ENCODE measurements at places on chromosomes 5 and 9.

- no peak for DNase-seq
These were observed 101.0 kb downstream of the FGF1 start for GRCh38 chr5:142584891-142585290.

- DNase-seq: no peak
These were observed 1.0 kb upstream of the RABL6 start for GRCh38 chr9:136806631-136807201.

GRCh38 chr5:52705720-52706119, 82.0 kb upstream of the ITGA1 start:
- DNase-seq: no peak

DNA sequence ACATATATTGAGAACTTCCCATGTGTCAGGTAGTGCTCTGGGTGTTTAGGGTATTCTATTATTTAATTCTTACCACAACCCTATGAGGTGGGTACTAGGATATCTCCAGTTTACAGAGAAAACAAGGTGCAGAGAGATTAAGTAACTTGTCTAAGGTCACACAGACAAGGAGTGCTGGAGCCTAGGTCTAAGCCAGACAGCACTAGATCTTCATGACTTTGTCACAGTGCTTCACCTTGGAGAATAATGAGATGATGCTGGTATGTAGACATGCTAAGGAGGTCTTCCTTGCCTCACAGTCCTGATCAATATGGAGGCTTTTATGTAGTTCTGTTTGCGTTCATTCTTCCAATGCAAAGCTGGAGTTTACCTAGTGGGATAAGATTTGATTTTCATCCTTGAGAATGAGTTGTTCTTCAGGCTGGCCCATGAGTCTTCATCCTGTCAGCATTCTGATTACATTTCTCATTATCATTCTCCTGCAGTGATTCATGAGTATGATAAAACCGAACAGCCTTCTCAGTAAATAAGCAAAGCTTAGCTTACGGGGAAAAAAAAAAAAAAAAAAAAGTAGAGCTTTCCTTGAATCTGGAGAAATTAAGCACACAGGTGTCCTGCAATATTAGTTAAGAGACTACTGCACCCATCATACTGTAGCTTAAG, 176.3 kb downstream of the C9orf152 start:
- no peak for DNase-seq

DNA sequence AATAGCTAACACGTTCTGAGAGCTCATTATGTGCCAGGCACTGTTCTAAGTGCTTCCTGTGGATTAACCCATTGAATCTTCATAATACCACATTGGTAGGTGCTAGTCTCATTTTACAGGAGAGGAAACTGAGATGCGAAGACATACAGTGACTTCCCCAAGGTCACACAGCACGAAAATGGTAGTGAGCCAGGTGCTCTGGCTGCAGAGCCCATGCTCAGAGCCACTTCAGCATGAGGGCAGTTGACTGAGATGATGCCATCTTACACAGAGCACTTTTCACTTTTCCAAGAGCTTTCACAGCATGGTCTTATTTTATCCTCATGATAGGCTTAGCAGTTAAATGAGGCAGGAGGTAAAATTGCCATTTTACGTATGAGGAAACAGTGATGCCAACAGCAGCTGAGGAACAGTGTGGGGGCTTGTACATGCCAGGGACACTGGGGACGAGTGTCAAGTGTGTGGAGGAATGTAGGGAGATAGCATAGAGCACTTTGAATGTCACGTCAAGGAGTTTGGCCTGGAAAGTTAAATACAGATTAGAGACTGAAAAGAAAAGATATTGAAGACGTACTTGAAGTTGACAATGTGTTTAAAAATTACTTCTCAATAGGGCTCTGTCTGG, 180.0 kb downstream of the KIF4B start:
- DNase-seq: no peak

GRCh38 chr5:142012186-142012785, 541 bp downstream of the GNPDA1 start:
- DNase-seq: peak; percentile 20

- no peak for DNase-seq
These were observed 103.2 kb downstream of the LHFPL2 start for GRCh38 chr5:78545406-78545805.

- DNase-seq: no peak
These were observed 220.8 kb upstream of the RFX3 start for GRCh38 chr9:3746296-3747275.

GRCh38 chr9:135565141-135565628, 3.6 kb downstream of the PAEP start:
- DNase-seq: no peak

DNA sequence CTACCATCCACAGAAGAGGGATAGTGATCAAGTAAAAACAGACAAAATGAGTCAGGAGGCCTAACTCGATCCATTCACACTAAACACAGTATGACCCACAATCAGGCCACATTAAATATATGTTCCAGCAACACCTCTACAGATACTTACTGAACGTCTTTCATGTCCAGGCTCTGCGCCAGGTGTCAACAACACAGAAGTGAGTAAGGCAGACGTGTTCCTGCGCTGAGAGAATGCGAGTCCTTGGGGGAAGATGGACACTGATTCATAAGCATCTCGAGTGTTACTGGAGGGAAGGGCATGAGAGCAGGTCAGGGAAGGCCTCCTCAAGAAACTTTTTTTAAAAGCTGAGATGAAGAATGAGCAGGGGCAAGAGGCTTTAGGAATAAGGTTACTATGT, 164.3 kb upstream of the CLINT1 start:
- no peak for DNase-seq

GRCh38 chr5:135126688-135127438, 92.8 kb upstream of the PITX1 start:
- peak; percentile 62 for DNase-seq

GRCh38 chr5:92337772-92338234, 954.7 kb upstream of the ARRDC3 start:
- peak; percentile 4 for DNase-seq

GRCh38 chr5:179475208-179475751, 75.1 kb upstream of the RUFY1 start:
- DNase-seq: peak; percentile 78

DNA sequence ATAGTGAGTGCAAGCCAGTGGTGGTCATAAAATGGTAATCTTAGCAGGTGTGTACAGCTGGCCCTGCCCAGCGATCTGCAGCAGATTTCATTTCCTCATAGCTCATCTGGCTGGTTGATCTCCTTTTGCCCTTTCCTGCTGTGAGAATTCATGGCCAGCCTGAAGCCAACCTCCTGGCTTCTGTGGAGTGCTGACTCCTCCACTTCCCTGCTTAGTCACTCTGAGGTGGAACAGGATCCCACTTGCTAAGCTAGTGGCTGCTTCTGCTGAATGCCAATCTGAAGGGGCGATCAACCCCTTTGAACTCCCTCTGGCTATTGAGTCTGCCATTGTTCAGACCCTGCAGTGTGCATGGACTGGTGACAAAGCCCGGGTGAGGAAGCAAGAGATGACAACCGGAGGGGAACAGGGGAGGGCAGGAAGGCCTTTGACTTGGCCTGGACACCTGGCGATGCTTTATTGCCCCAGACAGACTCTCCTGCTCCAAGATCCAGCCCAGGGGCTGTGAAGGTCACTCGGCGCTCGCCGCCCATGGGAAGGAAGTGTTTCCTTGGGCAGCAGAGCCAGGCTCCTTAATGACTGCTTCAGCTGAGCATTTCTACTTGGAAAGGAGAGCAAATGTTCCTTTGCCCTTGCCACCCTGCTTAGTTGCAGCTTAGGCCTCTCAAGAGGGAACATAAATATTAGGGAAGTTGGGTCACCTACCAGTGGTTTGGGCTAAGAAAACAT, 341.1 kb downstream of the ZSWIM6 start:
- peak; percentile 61 for DNase-seq

- no peak for DNase-seq
These were observed 157.1 kb downstream of the SLCO4C1 start for GRCh38 chr5:102139029-102139428.

GRCh38 chr5:153983885-153984284, 54.8 kb downstream of the FAM114A2 start:
- no peak for DNase-seq

- no peak for DNase-seq
These were observed 290.6 kb upstream of the PANK3 start for GRCh38 chr5:168869615-168870227.

DNA sequence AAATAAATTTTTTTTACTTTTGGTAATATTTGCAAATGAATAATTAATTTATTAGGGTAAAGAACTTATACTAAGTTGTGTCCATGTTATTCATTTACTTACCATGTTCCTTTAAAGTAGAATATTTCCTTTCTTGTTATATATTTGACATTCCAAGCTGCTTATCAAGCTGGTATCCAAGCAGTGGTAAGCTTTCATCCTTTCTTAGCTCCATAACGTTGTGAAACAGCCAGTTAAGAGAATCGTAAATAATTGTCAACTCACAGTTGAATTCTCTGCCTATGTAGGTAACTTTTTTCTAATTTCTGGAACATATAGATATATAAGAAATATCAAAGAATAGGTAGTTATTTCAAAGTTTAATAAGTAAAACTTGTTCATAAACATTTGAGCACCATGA, 36.4 kb downstream of the SLC30A5 start:
- no peak for DNase-seq

- no peak for DNase-seq
These were observed 1982.4 kb downstream of the EFNA5 start for GRCh38 chr5:105688227-105688792.

DNA sequence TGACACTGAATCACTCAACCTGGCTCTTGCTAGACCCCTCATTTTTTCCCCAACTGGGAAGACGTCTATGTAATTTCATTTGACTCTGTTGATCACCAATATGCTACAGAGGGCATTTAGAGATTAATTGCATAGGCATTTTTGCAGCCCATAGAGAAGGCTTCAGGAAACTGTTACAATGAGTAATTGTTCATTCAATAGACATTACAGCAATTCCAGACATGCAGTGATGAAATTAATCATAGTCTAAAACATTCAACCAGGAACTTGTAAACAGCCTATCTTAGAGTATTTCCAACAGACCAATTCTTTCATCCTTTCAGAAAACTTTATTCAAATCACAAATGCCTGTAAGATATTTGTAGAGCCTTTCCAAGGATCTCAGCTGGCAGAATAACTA, 122.3 kb downstream of the MARCHF11 start:
- no peak for DNase-seq

GRCh38 chr5:166529200-166529599, 1762.2 kb upstream of the WWC1 start:
- DNase-seq: no peak

DNA sequence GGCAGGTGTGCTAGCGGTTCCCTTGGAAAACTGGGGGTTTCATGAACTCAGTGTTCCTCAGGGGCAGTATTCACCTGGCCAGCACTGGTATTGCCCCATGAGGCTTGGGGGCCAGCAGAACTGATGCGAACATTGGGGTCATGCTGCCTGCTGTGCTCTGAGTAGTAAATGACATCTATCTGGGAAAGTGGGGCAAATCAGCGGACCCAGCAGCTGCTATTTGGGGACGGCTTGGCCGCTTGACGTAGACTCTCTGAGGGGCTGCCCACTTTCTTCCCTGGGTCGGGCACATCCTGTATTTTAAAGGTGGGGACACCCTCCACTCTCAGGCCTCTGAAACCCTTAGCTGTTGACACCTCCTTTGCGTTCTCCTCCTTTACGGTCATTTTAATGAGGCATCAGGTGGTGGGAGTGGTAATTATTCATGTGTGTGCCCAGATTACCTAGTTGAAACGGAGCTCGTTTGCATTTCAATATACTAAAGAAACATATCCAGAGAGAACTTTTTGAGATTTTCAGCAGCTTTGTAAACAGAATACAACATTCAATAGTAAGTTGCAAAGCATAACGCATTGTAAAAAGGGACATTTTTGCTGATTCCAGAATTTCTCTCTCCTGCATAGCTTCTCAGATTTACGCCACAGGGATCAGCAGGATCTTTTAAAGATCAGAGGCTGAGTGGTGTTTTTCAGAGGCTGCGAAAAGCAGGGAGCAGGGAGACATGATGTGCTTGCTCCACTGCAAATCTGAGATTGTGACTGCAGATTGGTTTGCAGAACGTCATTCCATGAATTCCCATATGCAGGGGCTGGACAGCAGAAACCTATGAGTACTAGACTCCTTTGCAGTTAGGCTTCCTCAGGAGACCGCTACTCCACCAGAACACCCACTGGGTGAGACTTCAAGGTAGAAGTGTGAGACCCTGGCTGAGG, 56.8 kb upstream of the ZFR start:
- DNase-seq: no peak

DNA sequence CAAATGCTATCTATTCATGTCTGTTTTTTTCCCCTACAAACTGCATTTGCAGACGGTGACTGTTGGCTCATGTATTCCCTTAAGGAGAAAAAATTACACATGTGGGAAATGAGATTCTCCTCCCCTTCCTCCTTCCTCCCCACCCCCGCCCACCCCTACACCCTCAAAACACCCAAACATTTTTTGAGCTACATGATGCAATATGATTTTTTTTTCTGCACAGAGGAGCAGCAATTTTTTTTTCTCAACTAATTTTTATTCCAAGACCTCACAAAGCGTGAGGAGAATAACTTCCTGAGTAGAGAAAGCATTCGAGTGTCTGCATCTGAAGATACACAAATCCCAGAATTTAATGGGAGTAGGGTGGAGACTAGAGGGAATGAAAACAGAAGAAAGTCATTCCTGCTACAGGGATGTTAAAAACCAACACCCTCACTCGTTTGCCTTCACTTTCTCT, 118.1 kb downstream of the PRDM6 start:
- DNase-seq: no peak

GRCh38 chr9:70954596-70955143, 166.8 kb downstream of the TRPM3 start:
- DNase-seq: no peak

GRCh38 chr5:61808091-61808490, 476.0 kb downstream of the ZSWIM6 start:
- DNase-seq: no peak

GRCh38 chr5:62271370-62271769, 34.6 kb upstream of the KIF2A start:
- DNase-seq: no peak

DNA sequence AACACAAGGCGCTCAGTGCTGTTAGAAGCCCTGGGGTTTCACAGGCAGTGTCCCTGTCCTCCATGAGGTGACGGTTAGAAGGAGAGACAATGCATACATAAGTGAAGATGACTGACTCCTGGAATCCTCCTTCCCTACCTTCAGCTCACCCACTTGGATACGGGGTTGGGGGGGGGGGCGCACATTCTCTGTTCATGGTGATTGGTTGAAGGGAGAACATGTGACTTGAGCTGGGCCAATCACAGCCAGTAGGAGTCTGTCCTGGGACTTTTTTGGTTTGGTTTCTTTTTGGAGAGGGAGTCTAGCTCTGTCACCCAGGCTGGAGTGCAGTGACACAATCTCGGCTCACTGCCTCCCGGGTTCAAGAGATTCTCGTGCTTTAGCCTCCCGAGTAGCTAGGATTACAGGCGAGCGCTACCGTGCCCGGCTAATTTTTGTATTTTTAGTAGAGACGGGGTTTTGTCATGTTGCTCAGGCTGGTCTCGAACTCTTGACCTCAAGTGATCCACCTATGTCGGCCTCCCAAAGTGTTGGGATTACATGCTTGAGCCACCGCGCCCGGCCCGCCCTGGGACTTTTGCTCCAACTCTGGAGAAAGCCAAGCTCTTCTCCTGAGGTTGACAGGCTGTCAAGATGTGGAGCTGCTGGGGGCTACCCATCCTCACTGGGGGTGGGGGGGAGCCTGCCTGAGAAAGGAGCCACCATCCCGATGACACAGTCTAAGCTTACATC, 30.8 kb downstream of the SH3PXD2B start:
- no peak for DNase-seq

GRCh38 chr5:109689740-109690241, at the start of gene MAN2A1:
TSS of gene MAN2A1 (plus strand) at chr5:109689927. CDS start at chr5:109690418, 491 bp downstream.
- DNase-seq: peak; percentile 74

GRCh38 chr5:31981361-31981945, 192.7 kb downstream of the GOLPH3 start:
- no peak for DNase-seq

Data from renal pelvis (tissue), 12 donors.